ENCODE measurements at places on chromosomes 16 and 17.

DNA sequence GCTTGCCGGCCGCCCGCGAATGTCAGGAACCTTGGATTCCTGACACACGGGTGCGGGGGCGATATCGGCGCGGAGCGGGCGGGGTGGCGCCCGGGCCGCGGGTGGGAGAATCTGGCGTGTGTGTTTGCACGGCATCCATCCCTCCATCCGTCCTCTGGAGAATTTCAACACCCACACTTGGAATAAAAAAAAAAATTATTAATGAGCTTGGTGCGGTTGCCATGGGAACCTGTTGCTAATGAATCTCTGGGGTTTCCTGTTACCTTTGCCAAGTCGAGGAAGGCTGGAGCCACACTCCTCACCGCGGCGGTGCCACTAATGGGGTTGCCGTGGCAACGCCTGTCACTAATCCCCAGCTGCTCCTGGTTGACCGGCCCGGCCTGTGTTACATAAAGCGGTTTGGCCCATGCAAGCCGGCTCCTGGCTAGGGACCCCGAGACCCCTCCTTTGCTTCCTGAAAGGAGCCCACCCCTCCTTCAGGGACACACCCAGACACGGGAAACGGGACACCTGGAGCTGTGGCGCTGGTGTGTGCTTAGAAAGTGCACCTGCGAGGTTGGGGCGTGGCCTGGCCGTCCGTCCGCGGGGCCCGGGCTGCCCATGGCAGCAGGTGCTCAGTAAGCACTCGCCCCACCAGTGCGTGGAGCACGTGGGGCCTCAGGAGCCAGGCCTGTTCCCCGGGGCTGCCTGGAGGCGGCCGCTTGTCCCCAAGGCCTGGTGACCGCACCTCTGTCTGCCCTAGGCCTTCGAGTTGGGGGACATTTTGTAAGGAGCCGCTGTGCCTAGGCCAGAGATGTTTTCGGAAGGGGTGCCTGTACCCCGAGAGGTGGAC is 14.6 kb downstream of the CACNA1H start:
- no peak for DNase-seq

- DNase-seq: peak; percentile 38
Measured at GRCh38 chr16:50747207-50747956, 5.5 kb downstream of the CYLD start.

DNA sequence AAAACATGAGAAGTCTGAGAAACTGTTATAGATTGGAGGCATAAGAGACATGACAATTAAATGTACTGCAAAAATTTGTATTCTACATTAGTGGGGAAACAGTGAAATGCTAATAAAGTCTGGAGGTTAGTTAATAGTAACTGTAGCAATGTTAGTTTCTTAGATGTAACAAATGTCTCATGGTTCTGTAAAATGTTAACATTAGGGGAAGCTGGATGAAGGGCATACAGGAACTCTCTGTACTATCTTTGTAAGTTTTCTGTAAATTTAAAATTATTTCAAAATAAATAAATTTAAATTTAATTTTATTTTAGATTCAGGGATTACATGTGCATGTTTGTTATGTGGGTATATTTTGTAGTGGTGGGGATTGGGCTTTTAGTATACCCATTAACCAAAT is 70.0 kb upstream of the IRX6 start:
- no peak for DNase-seq

DNA sequence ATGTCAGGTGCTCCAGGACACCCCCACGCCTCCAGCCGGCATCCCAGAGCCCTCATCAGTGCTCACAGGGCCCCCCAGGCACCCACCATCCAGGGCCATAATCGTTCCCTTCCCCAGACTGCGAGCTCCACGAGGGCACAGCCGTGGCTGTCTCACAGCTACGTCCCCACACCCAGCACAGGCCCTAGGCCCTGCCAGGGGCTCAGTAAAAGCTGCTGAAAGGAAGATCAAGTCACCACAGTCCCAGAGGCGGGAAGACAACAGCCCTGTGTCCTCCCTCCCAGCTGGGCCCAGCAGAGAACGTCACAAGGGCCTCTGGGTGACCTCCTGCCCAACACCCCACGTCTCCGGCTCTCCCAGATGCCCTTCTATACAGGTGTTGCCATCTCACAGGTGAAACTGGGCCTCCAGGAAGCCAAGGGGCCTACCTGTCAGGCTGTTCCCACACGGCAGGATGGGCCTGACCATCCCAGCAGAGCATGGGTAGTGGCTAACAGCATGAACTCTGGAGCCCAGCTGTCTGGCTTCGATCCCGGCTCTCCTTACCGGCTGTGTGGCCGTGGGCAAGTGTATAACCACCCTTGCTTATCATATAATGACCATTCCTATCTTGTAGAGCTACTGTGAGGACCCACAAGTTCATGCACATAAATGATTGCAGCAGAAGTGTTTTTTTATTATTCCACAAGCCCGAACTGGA is 17.9 kb downstream of the ARL2BP start:
- DNase-seq: no peak

DNA sequence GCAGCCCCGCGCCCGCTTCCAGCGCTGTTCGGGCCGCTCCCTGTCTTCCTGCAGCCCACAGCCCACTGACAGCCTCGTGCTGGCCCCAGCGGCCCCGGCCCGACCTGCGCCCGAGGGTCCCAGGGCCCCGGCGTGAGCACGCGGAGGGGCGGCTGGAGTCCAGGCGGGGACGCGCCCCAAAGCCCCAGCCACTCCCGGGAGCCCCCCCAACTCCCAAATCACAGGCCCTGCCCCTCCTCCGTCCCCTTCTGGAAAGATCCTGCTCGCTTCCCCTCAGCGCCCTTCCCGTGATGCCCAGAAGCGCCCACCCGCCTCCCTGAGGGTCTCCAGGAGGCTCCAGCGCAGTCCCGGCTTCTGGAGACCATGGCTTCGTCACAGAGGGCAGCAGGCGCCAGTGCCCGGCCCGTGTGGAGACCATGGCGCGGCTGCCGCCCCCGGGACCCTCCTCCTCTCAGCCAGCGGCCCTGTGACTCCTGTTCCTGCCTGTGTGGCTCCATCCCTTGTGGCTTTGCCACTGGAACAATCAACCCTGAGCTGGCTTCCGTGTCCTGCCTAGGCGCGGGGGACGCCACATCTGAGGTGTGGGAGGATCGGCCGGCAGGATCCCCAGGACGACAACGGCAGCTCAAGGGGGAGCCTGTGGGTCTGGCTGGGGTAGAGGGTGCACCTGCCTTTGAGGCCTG is 3.9 kb downstream of the UTS2R start:
- DNase-seq: no peak

GRCh38 chr16:50395763-50396710 is 27.2 kb upstream of the BRD7 start:
- no peak for DNase-seq

DNA sequence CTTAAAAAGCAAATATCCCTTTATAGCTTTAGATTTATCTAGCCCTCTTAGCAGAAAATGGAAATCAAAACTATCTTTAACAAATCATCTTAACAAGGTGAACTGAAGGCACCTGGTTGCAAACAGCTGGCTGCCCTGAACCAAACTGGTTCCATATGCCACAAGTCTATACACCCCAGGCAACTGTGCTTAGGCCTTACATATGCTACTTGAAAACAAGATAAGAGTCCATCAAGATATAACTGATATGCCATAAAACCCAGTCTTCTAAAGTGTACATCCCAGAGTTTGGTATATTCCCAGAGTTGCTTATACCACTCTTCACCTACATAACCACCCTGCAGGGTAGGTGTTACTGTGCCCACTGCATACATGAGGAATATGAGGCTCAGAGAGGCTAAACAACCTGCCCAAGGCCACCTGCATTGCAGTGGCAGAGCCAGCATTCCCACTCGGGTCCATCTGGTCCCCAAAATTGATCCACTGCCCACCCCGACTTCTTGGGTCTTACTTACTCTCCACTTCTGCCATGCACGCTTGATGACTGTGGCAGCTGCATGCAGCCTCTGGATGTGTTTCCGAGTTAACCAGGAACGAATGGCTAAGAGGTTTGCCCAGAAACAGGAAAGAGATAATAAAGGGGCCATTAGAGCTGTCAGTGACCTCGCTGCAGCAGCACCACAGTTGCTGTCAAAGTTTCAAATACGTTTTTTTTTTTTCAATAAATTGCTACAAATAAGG is 12.2 kb downstream of the ZNHIT3 start:
- DNase-seq: no peak

- no peak for DNase-seq
Measured at GRCh38 chr17:33012522-33013033, 20.9 kb downstream of the SPACA3 start.

GRCh38 chr16:3098459-3099394 is at the start of gene ZSCAN10:
TSS of gene ZSCAN10 (minus strand) at chr16:3099294. CDS start at chr16:3092937, 6,357 bp downstream.
- no peak for DNase-seq

- no peak for DNase-seq
Measured at GRCh38 chr17:38897176-38897575, 27.3 kb downstream of the LASP1 start.

DNA sequence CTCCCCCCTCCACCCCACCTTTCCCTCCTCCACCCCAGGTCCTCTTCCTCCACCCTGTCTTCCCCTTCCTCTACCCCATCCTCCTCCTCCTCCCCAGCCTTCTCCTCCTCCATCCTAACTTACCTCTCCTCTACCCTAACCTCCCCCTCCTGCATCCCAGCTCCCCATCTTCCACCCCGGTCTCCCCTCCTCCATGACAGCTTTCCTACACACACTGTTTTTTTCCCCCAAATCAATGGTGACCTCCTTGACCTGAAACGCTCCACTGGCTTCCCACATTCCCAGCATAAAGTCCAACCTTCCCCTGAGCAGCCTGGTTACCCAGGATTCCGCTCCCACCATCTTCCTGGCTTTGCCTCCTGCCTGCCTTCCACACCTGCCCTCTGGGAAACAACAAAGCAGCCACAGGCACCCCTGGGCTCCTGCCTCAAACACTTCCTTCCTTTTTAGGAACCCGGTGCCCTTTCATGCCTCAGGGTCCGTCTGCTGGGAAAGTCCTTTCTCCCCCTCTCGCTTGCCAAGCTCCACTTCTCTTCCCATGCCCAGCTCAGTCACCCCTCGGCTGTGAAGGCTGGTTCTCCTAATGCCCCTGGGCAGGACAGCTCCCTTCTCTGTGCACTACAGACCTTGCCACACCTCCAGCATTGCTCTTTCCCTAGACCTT is 2.1 kb downstream of the RGS9 start:
- no peak for DNase-seq

DNA sequence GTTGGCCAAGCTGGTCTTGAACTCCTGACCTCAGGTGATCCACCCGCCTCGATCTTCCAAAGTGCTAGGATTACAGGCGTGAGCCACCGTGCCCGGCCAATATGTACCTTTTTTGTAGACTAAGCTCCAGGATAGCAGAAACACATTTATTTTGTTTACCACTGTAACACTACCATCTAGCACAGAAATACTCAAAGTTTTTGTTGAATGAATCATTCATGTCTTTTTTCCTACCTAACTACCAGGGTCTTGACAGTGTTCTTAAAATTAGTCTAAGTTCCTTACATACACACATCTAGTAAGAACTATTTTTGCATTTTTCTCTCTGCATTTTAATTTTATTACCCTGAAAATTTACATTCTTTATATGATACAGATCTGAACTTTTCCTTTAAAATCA is 44.4 kb downstream of the AKAP10 start:
- no peak for DNase-seq

DNA sequence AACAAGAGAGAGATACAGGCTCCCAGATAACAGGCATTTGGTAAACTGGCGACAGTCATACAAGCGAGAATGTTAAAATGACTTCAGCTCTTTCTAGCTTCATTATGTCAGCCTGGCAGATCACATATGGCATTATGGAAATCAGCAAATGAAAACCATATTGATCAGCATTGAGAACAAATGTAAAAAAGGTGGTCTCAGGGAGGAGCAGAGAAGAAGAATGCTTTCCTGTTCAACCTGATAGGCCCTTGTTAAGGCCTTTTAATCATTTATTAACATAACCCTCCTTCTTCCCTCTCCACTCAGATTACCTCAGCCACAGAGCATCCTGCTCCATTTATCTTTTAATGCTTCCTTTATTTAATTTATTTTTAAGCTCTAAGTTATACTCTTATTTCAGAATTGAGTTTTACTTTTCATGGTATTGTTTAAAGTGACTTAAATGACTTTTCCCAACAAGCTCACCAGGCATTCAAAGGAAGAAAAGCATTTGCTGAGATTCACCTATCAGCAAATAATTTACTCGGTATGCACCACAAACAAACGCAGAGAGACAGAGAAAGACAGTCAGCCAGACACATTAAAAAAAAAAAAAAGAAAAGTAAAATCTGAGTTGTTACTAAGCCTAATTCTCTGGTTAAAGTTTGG is 243.9 kb upstream of the TBX2 start:
- DNase-seq: no peak

- DNase-seq: no peak
Measured at GRCh38 chr16:86960266-86960665, 356.9 kb downstream of the C16orf95 start.
